ENCODE measurements at places on chromosomes 7 and 10.

DNA sequence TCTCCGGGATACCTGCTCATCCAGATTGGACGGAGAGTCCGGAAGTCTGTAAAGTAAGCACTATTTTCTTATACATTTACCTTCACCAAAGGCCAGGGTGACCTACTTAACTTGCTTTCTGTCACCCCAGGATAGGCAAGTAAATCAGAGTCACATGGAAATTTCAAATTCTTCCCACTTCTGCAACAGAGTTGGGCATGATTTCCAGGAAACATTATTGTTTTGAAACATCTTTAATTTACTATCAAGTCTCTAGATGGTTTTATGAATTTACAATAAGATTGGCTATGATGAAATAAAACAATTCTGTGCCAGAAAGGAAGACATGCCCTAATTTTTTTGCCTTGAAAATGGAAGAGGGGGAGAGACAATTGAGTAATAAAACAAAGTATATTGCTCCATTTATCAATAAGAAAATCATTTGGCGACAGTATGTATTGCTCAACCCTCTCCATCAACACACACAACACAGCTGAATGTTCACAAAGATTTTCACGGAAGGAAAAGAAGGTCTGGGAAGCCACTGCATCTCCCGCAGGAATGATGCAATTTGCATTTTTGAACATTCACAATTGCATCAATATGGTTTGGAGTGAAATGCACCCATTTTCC, 702.8 kb downstream of the PARD3 start:
- no peak for DNase-seq

GRCh38 chr7:157392256-157393037, 55.6 kb downstream of the DNAJB6 start:
- no peak for DNase-seq

DNA sequence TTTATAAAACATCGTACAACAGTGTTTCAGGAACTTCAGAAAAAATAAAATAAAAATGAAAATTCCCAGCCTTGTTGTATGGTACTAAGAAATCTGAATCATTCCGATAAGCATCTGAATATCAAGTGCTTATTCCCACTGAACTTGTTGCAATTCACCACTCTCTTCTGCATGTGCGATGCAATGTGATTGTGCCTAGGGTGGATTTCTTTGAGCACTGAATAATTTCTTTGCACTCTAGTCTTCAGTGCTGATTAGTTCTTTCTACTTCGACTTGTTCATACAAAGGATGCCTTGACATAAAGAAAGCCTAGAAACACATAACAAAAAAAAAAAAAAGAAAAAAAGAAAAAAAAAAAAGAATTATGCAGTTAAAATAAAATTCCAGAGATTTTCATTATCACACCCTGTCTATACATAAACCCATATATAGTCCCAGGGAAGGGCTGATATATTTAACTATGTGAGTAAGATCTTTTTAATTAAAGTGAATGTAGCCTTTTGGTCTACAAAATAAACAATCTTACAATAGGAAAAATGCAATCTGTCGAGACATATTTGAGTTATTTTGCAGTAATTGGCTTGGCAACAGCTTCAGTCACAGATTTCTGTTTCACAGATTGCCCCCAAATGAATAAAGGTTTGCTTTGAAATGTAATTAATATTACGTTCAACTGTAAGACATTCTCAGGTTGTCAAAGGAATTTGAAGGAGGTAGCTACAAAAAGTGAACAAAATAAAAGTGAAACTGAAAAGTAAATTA, 1118.9 kb upstream of the CELF2 start:
- DNase-seq, result no peak

- DNase-seq, result no peak
These were observed 119.0 kb downstream of the BTAF1 start for GRCh38 chr10:92042541-92042940.

- DNase-seq, result no peak
These were observed 24.2 kb upstream of the MACC1 start for GRCh38 chr7:20241194-20241910.

DNA sequence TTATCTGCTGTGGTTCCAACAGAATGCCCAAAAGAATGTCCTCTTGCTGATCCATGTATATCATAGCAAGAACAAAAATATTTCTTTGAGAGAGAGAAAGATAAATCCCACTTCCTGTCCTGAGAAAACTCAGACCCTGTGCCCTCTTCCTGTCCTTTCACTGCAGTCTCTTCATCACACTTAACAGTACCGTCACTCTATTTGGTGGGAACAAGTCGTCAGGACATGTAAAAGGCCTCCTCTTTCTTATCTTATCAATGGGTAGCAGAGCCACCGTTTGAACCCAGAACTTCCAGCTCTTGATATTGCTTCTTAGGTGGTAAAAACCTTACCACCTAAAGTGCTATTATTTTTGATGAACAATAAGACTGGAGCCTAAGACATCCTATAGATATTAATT, 43.9 kb downstream of the CHRM2 start:
- no peak for DNase-seq

GRCh38 chr7:188727-189500, 3.5 kb upstream of the FAM20C start:
- no peak for DNase-seq

DNA sequence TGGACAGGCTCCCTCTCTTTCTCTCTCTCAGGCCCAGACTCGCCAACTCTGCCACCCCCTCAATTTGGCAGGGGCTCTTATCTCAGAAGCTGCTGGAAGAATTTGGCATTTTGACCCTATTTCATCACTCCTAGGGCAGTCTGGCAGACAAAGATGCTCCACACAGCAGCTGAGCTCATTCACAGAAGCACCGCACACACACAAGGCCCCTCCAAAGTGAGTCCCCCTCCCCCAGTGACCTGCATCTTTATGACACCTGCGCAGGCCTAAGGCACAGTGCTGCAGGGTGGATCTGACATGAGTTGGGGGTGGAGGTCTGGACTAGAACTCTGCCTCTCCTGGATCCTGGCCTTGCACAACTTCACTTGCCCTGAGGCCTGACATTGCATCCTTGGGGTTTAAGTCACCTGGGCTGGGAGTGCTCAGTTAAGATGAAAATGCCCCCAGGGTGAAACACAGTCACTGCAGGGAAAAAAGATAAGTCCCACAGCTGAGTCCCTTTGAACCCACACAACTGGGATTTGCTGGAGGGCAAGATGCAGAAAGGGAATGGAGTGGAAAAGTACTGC, 41.1 kb upstream of the DUSP5 start:
- no peak for DNase-seq

- DNase-seq, result no peak
These were observed 975 bp downstream of the CNTNAP2 start for GRCh38 chr7:146117576-146117975.

DNA sequence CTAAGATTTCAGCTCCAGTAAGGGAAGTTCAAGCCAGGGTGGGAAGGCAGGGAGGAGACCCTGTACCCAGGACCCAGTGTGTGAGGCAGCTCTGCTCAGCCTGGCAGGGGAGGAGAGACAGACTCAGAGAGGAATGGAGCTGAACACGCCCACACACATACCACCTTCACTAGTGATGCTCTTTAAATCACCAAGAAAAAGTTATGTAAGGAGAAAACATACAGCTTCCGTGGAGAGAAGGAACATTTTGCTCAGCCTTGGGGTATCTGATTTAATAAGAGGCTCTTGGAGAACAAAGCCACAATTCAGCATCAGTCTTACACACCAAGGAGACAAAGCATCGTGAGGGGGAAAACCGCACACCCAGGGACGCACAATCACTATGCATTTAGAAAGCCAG, 62.9 kb downstream of the PRKAG2 start:
- DNase-seq, result no peak

DNA sequence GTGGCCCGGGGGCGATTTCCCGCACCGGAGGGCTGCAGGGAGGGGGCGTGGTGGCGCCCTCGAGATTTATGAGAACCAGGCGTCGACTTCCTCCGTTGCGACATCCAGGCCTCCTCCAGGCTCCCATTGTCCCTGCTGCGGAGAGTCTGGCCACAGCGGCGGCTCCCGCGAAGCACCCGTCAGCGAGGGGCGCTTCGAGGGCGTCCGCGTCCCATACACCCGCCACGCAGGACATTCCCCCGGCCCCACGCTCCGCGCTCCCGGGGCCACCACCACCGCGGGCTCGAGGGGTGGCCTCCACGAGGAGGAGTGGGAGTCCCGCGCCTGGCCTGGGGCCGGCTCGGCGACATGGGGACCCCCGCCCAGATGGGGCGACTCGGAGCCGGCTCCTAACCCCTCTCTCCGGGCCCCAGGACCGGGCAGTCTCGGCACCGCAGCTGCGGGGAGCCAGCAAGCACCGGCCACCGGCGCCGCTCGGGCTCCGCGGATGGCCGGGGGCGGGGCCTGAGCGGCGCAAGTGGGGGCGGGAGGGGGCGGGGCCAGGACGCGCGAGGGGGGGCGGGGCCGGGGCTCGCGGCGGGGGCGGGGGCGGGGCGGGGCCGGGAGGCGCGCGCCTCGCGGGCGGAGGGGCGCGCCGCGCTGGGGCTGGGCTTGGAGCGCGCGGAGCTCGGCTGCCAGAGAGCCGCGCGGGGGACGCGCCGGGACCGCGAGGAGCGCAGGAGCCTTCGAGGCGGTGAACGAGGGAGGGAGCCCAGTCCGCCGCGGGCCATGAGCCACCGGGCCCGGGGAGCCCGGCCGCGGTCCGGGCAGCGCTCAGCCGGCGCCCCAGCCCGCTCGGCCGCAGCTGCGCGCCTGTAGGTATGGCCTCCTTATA, at the start of gene SH2B2:
Gene SH2B2 (plus strand): TSS at position 632 of the 874 bp plus-strand sequence. CDS start 13,683 bp downstream, outside the sequence.
- peak; percentile 39 for DNase-seq

DNA sequence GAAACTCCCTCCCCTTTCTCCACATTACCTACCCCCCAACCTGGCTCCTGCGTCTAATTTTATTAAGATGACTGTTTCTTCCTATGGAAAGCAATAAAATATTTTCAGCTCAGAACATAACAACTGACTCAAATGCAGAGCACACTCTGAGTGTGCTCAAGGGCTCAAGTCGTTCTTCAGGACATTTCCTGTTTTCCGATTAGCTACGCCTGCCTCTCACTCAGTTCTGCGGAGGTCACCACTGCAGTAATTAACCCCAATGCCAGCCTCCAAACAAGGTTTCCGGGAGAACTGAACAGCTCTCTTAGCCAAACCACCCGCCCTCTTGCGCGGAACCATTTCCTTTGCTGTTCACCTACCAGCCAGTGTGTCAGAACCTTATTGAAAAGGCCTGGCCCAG, 19.3 kb downstream of the MYOF start:
- DNase-seq, result no peak

DNA sequence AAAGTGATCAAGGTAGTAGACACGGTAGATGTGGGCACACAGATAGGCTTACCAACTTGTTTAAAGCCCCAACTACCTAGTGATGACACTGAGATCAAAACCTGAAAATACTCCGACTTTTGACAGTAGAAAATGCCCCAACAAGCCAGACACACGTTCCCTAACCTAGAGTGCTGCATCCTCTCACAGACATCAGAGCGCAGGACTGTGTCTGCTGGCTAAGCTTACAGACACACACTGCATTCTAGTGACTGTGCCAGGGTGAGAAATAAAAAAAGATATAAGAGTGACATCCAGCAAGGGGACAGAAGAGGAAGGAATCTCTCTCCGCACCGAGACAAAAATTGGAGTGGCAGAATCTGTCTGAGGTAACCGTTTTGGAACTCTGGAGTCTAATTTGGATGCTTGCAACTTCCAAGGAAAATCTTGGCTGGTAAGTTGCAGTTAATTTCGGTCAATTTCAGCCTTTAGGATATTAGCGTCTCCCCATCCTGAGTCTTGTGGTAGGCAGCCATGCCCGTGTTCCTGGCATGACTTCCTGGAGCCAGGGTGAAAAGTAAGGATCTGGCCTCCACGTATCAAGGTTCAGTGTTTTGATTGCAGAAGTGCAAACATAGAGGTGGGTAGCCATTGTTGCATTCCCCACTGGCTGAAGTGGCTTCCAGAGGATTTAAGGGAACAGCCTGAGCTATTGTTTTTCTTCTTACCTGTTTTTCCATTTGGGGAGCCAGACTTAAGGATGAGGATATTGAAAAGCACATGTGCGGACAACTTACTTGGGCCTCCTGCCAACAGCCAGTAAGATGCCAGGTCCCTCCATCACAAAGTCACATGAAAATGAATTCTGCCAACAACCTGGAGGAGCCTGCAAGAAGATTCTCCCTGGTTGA, 124.1 kb downstream of the SMURF1 start:
- no peak for DNase-seq

- no peak for DNase-seq
These were observed 8.7 kb upstream of the MYL7 start for GRCh38 chr7:44149571-44150465.

DNA sequence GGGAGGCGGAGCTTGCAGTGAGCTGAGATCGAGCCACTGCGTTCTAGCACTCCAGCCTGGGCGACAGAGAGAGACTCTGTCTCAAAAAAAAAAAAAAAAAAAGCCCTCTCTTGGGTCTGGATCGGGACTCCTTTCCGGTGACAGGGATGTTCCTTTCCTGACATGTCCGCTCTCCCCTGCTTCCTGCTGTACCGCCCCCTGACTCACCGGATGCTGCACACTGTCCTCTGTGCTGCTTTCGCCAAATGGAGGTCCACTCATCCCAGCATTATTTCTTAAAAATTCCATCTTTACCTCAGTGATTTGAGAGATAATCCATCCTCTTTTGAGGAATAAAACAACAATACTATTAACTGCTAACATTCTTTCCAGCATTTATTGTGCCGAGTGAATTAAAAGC, 113.8 kb upstream of the EEPD1 start:
- DNase-seq, result no peak

- DNase-seq, result no peak
These were observed 15.0 kb downstream of the CDK14 start for GRCh38 chr7:90611115-90611514.

- no peak for DNase-seq
These were observed 52.0 kb downstream of the PTEN start for GRCh38 chr10:87915406-87915805.

DNA sequence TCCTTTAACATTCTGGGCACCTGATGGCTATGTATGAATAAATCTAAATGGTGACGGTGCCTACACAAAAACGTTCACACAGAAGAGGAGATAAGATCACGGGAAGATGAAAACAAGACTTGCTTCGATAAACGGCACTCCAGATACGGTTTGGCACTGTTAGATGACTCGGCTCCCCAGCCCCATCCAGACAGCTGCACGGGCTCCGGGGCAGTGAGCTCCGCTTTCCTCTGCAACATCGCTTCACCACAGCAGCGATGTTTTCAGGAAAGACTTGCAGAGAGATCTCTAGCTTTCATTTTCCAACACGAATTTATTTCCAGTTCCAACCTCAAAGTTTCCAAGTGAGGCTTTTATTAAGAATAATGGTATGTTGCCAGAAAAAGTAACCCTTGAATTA, 132.1 kb downstream of the KLF6 start:
- peak; percentile 10 for DNase-seq

- no peak for DNase-seq
These were observed 948.8 kb upstream of the POT1 start for GRCh38 chr7:125878235-125878956.
